Left lung (tissue), 14 donors: ENCODE measurements at places on chromosomes 1 and 21. TPM values are rescaled to one million over a fixed set of nuclear protein-coding genes. Genes with fewer than 3 reads are reported as not detected.

Gene CCDC181
- polyA plus RNA-seq, result 4.8 TPM

Gene CCDC185
- polyA plus RNA-seq, result 0.11 TPM

Gene SV2A
- polyA plus RNA-seq, result 6.0 TPM

Gene COA7
- polyA plus RNA-seq, result 13.9 TPM

Gene KCNE2
- 0.76 TPM for polyA plus RNA-seq

Gene EPHX1
- polyA plus RNA-seq, result 119 TPM

Gene IVNS1ABP
- 190 TPM for polyA plus RNA-seq

DNA sequence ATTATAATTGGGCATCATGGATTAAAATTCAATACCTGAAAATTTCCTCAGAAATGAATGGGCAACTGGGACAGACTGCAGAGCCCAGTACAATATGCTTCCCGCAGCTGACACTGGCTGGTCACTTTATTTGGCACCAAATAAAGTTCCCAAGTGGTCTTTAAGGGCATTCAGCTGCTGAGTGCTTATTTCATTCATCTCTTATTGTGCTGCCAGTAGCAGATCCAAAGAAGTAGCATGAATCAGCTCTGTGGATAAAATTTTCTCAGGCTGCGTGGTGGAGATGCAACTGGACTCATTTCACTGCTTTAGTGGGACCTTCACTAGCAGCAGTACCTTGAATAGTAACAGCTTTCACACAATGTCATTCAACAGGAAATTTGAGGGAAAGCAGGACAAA is 226.3 kb upstream of the ADGRL2 start:
- DNase-seq, result no peak

- DNase-seq, result no peak
Measured at GRCh38 chr1:22452481-22452957, 868 bp downstream of the ZBTB40 start.

- DNase-seq, result no peak
Measured at GRCh38 chr1:47415728-47416318, at the start of gene FOXE3. FOXE3 (plus strand) TSS chr1:47416285; CDS start chr1:47416316, 31 bp downstream.

DNA sequence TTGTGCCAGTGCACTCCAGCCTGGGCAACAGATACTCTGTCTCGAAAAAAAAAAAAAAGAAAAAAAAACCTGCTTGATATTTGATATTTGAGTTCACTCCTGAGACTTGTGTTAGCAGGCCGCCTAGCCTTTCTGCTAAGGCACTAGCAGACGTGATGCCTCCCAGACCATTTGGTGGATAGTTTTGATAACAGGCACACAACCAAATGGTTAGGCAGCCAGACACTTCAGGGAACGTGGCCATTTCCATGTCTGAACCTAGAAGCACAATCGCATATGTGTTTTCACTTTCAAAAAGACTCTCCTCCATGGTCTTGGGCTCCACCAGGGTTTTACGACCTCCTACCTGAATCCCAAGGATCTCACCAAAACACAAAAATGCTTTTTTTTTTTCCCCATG is 1319.5 kb downstream of the BRINP3 start:
- DNase-seq, result no peak

GRCh38 chr1:33057095-33057494 is 20.4 kb upstream of the AK2 start:
- DNase-seq, result no peak

DNA sequence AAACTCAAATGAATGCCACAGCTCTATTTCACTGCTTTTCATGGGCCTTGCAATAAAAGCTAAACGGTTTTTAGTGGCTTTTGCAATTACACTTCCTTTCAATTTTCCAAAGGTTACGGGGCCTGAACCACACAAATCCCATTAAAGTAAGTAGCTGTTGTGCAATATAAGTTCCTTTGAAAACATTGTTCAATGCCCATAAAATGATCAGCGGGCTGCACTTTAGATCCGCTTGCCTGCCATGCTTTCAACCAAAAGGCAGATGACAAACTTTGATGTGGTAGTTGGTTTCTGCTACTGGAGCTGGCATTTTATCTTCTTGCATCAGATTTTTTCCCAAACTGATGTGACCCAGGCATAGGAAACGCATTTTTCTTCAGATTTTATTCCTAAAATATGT is 50.2 kb downstream of the PRRX1 start:
- DNase-seq, result no peak

GRCh38 chr1:24374891-24375786 is 38.4 kb downstream of the STPG1 start:
- no peak for DNase-seq

- DNase-seq, result no peak
Measured at GRCh38 chr21:45270306-45270821, 17.3 kb downstream of the POFUT2 start.

- no peak for DNase-seq
Measured at GRCh38 chr1:205421798-205422197, at the start of gene LEMD1. LEMD1 (minus strand) TSS chr1:205422056; CDS start chr1:205420536, 1,520 bp downstream.

GRCh38 chr1:60877376-60877775 is 205.0 kb upstream of the NFIA start:
- DNase-seq, result no peak

DNA sequence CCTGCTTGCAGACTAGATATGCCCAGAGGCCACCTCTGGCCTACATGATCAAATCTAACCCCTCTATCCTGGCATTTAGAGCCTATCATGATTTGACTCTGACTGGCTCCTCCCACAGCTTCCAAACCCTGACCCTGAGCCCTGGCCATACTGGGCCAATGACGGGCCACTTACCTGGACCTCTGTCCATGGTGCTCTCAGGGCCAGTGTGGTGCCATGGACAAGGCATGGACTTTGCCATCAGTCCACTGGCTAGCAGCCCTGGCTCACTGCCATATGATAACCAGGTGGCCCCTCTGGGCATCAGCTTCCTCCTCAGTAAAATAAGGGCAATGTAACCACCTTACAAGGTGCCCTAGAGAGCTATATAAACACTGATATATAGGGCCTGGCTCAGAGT is 713.4 kb downstream of the PTPRU start:
- no peak for DNase-seq

DNA sequence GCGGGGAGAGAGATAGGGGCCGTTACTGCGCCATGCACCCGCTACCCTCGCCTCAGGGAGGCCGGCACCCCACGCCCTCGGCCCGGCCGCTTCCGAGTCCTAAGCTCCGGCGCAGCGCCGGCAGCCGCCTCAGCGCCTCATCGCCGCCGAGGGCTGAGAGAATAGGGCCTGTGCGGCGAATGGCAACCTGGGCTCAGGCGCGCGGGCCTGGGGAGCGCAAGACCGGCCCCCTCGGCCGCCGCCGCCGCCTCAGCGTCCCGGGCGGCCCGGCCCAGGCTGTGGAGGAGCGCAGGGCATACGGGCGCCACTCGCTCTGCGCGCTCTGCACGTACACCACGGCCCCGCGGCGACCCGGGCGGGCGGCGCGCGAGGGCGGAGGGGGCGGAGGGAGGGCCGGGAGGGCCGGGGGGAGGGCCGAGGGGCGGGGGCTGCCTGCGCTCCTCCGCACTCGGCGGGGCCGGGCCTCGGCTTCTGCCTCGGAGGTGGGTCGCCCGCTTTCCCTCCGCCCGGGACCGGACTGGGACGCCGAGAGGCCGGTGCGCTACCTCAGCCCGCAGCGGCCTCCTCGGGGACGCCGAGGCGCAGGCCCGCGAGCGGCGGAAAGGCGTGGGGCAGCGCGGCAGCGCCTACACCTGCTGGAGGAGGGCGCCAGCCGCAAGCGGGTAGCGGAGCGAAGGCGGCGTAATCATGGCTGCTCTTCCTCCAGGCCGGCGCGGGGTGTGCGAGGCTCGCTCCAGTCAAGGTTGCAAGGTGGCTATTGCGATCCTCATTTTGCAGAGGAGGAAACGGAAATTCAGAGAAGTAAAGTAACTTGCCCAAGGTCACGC is at the start of gene EGLN1:
TSS of gene EGLN1 (minus strand) at position 317 of the 827 bp plus-strand sequence. CDS start 399 bp downstream, outside the sequence.
- peak; percentile 96 for DNase-seq

DNA sequence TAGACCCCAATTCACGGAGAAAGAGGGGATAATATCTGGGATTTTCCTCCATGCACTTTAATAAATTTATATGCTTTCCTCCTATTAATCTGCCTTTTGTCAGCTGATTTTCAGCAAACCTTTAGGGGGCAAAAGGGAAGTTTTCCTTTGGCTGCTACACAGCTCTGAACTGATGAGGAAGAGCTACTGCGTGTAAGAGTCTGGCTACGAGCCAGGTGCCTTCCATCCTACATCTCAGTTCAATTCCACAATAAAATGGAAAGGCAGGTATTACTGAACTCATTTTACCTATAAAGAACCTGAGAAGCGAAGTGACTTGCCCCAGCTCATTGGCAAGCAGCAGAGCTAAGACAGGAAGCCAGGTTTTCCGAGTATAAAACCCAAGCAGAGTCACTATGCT is 28.3 kb upstream of the ZNF326 start:
- no peak for DNase-seq
